ENCODE measurements at places on chromosomes 13 and 19.

GRCh38 chr13:61415058-61415721 lies 459 bp downstream of the PCDH20 start:
- no peak for DNase-seq

- no peak for DNase-seq
These were observed 28.7 kb downstream of the CYP4F2 start for GRCh38 chr19:15869109-15869555.

DNA sequence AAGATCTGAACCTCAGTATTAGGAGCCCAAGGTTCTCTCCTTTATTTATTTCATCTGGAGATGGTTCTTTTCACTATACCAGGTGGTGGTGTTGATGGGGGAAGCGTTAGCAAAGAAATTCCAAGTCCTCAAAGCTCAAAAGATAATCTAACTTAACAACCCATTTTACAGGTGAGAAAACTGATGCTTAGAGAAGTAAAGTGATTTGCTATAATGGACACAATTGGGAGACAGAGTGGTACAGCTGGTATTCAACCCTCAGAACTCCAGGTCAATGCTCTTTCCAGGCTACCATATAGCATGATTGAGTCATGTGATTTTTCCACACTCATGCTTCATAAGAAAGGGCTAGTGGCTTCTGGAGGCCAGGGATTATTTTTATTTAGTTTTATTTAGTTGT lies 25.0 kb upstream of the URAD start:
- no peak for DNase-seq

DNA sequence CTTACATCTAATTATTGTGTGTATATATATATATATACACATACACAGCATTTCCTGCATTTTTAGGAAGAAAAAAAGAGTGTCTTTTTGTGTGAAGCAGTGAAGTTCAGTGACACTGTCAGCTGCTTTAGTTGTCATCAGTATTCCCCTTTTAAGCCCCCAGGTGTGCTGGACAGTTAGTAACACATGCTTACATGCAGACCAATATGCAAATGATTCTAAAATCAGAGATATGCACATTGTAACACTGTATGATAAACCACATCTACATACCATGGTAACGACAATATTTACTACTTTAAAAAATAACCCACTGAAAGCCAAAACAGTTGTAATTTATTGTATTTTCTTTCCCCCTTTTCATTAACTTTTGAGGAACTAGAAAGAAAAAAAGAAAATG lies 16.8 kb downstream of the LHFPL6 start:
- DNase-seq: no peak

DNA sequence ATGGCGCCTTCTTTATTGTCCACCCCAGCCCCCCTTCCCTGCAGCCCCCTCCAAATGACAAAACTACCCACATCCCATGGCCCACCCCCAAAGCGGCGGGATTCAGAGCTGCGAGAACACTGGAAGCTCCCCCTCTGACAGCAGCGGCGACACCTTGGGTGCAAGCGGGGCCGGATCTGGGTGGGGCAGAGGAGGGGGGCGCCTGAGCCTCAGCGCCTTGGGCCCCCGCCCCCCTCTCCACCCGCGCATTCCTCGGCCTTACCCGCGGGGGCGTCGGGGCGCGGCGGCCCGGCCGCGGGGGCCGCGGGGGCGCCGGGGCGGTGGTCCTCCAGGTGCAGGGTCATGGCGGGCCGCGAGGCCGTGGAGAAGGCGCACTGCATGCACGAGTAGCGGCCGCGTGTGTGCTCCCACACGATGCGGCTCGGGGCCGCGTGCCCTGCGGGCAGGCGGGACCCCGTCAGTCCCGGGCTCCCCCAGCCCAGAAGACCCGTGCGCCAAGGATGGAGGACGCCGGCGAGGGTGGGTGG lies 3.3 kb downstream of the ZNF414 start:
- DNase-seq: no peak

DNA sequence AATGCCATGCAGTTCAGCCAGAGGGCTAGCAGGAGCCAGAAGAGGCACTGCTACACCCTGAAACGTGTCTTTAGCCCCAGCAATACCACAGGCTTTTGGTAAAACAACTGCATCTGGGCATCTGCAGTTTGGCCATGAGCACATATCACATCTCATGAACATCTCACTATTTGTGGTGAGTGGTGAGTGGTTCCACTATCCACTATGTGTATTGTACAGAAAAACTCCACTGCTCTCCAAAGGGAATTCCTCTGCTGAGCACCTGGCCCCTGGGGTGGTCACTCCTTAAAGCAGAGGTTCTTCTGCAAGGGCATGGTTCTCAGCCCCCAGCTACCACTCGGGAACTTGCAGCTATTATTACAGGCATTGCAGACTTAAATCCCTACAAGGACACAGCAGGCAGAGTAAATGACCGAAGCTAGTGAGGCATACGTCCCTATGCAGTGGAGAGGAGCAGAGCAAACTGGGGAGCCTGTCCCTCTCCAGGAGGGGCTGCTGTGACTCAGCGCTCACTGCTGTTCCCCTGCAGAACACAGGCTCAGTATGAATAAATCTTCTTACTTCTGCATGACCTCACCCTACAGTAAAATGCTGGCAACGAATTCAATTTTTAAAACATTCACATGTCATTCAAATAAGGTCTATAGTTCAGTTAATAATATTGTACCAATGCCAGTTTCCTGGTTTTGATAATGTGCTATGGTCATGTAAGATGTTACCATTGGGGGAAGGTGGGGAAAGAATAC lies 332.4 kb upstream of the ZNF507 start:
- no peak for DNase-seq

DNA sequence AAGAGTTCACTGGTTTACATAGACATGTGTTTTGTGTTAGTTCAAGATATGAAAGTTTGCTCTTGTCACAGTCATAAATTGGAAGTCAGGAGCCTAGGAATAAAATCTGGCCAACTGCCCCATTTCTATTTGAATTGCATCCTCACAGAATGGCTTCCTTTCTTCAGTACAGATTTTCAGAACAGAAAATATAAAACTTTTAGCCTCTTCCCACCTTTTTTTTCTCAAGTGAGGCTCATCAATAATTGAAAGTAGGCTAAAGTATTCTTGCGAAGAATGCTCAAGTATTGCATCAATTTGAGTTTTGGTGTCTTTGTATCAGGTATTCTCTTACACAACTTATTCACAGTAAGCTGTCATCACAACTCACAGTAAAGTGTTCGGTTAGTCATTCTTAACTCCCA lies 802.7 kb downstream of the PCDH9 start:
- no peak for DNase-seq

GRCh38 chr13:28820099-28821051 lies at the start of gene MTUS2:
TSS of gene MTUS2 (plus strand) at chr13:28820339.
- no peak for DNase-seq

DNA sequence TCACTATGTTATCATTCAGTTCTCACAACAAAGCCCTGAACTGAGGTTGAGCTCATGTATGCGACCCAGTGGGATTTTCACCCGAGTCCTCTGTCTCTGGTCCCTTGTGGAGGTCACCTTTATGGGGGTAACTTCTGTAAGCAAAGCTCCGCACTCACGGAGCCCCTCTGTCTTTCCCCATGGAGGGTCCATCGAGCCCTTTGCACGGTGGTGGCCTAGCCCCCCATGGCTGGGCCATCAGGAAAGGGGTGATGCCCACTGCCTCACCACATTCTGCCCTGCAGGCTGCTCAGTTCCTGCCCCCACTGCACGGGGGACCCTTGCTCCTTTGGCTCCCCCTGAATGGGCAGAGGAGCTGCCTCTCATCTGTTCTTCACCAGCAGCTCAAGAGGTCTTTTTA lies 39.6 kb downstream of the CHST8 start:
- DNase-seq: no peak

DNA sequence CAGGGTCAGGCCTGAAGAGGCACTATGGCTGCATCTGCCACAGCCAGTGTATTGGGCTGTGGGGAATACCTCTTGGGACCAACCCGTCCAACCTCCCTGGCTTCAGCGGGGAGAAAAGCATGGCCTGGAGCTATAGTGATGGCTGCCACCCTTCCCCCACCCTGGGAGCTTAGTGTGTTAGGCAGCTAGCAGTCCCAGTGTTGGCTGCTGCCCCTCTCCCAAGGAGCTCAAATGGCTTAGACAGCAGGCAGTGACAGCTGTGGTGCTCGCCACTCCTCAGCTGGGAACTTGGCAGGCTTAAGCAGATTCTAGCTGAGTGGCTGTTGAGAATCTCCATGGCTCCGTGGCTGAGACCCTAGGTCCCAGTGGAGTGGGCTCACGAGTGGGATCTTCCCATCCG lies 19.7 kb downstream of the ACOD1 start:
- no peak for DNase-seq

- DNase-seq: no peak
These were observed 116.1 kb downstream of the PTPRS start for GRCh38 chr19:5224480-5224879.

DNA sequence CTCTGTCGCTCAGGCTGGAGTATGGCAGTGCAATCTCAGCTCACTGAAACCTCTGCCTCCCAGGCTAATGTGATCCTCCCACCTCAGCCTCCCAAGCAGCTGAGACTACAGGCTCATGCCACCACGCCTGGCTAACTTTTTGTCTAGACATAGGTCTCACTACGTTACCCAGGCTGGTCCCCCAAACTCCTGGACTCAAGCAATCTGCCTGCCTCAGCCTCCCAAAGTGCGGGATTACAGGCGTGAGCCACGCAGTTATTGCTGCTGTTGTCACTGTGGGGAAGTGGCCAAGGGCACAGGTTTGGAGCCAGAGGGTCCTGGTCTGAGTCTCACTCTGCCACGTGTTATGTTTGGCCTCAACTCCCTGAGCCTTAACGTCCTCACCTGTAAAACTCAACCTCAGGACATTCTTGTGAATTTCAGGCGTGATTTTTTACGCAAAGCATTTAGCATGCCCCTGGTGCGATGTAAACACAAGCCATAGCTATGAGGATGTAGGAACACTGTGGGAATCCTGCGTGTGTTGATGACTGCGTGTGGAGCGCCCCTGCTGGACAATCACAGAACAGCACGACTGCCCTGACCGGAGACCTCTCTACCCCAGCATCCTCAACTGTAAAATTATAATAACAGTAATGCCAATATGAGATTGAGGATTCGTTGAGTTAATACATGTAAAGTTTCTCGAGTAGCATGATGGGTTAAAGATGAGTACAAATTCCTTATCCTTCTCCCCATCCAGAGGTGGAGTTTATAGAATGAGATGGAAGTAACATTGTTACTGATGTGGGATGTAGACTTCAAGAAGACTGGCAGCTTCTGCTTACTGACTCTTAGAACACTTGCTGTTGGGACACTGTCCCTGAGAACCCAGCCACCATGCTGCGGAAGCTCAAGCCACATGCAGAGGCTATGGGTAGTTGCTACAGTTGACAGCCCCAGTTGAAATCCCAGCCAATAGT lies 41.8 kb upstream of the PNMA8B start:
- peak; percentile 30 for DNase-seq

DNA sequence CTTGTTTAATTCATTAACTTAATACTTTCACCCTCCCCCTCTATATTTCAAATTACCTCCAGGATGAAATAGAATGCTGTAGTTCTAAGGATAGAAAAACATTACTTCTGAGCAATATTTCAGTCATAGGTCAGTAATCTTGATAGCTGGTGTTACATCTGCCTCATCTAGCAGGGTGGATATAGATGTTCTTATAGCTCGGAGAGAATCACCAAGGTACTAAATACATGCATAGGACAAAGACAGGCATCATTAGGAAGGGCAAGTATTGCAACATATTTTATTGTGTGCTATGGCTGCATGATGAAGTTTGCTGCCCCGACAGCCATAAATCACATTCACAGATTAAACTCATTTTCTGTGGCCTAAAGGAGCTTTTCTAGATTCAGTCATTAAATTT lies 601.0 kb downstream of the FGF9 start:
- DNase-seq: no peak

DNA sequence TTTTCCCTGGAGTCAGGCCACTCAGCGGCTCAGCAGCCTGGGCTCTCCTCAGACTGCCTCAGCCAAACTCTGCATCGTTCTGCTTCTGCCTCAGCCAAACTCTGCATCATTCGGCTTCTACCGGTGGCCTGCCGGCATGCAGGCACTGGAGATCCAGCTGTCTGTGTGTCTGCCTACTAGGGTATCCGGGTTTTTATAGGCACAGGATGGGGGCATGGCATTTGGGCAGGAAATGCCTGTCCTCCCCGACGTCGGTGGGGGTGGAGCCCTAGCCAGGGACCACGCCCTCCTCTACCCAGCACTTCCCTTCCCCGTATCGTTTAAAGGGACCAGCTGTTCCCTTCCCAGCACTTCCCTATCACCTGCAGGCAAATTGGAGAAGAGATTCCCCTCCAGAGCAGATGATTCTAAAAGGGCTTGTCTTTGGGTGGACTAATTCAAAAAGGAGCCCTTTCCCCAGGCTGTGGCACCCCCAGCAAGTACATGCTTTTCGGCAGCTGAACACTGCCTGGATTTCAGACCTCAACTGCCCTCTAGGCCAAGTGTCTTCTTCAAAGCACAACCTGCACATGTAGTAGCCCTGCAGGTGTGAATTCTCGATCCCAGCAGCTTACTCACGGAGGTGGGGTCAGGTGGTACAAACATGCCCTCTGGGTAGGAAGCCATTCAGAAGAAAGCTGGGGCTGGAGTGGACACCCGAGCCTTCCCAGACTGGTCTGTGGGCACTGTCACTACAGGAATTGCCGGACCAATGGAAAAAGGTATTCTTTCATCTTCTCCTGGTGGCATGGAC lies 25.4 kb upstream of the GPR12 start:
- no peak for DNase-seq

GRCh38 chr19:45657520-45658167 lies 10.4 kb upstream of the GIPR start:
- DNase-seq: peak; percentile 12

GRCh38 chr19:2337329-2337707 lies 8.8 kb downstream of the SPPL2B start:
- DNase-seq: peak; percentile 84

DNA sequence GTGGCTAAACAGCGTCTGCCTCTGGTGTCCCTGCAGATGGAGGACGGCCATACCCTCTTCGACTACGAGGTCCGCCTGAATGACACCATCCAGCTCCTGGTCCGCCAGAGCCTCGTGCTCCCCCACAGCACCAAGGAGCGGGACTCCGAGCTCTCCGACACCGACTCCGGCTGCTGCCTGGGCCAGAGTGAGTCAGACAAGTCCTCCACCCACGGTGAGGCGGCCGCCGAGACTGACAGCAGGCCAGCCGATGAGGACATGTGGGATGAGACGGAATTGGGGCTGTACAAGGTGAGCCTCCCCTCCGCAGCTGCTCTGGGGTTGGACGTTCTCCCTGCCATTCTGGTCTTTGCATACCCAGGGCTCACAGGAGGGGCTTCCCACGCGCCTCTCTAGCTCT lies 19.9 kb downstream of the UHRF1 start:
- peak; percentile 56 for DNase-seq
